ENCODE measurements at places on chromosomes 6 and 20. TPM values are rescaled to one million over a fixed set of nuclear protein-coding genes. Genes with fewer than 3 reads are reported as not detected.

HCRTR2 gene
- total RNA-seq, result not detected

MCHR2 gene
- not detected for total RNA-seq

GRM1 gene
- not detected for total RNA-seq

SYCP2L gene
- not detected for total RNA-seq

CST4 gene
- total RNA-seq, result not detected

RAB44 gene
- not detected for total RNA-seq

CASS4 gene
- total RNA-seq, result 3.0 TPM

EHMT2 gene
- total RNA-seq, result 64.0 TPM

CRISP3 gene
- total RNA-seq, result not detected

TCF21 gene
- total RNA-seq, result not detected

CAGE1 gene
- total RNA-seq, result 0.10 TPM

DNMT3B gene
- 2.6 TPM for total RNA-seq

PTGIS gene
- 0.04 TPM for total RNA-seq

FOXP4 gene
- 11.1 TPM for total RNA-seq

SRSF6 gene
- total RNA-seq, result 225 TPM

BANF2 gene
- total RNA-seq, result not detected

All from activated naive CD8-positive, alpha-beta T cell treated with anti-CD3 and anti-CD28 coated beads for 36 hours (primary cell).